Activated CD4-positive, alpha-beta T cell treated with anti-CD3 and anti-CD28 coated beads, Interleukin-2, amount 10 ng/mL, durations not matched to agents 24 days and 14 days (primary cell): ENCODE measurements at places on chromosomes 13 and 19.

GRCh38 chr19:19410553-19411550, 5.4 kb downstream of the GATAD2A start:
- DNase-seq: peak; percentile 62

DNA sequence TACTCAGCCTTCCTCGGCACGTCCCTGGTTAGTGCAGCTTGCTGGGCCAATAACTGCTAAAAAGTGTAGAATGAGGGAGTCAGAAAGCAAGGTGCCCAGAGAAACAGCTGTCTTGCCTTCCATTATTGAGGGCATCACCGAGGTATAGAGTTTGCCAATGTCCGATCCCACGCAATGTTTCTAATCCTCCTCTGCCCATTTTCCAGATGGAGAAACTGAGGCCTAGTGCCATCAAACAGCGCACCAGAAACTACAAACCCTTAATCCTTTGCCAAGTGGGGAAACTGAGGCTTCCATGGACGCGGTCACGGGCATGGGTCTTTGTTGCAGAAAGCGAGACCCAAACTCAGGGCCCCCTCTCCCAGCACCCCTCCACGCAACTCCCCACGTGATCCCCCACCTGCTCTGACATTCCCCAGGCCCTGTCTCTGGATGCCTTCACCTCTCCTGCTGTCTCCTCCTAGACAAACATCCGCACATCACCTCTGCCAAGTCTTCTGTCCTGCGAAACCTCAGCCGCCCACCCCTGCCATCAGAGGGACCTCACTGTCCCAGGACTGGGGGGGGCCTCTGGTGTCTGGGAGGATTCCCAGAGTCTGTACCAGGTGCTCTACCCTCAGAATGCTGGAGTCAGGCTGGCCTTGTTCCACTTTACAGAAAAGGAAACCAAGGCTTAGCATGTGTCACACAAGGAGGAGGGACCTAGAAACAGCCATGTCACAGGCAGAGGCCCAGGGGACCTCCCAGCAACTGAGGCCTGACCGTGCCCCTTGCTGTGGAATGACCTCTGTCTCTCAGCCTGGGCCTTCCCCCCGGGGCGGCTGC, 930 bp upstream of the PDE4C start:
- DNase-seq: no peak

DNA sequence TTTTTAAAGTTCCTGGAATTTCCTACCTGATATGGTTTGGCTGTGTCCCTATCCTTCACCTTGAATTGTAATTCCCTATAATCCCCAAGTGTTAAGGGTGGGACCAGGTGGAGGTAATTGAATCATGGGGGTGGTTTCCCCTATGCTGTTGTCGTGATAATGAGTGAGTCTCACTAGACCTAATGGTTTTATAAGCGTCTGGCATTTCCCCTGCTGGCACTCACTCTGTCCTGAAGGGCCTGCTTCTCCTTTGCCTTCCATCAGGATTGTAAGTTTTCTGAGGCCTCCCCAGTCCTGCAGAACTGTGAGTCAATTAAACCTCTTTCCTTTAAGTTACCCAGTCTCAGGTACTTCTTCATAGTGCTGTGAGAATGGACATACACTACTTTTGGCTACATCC, 298.7 kb downstream of the HS6ST3 start:
- DNase-seq: no peak

- DNase-seq: peak; percentile 76
Measured at GRCh38 chr13:26529441-26529840, 28.0 kb upstream of the WASF3 start.

DNA sequence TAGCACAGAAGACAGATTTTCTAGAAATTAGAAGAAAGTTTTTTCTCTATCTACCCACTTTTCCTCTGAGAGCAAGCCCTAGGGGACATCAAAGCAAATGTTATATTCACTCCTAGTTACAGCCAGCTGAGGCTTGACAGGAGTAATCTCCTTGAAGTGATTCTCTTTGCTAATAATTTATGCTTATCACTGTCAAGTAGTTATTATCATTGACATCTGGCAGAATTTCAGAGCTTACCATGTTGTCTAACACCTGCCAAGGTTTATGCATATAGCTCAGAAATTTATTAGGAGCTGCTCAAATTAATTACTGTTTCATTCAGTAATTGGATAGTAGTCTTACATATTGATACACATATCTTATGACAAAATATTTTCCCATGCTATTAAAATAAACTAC, 465.9 kb upstream of the ATXN8OS start:
- no peak for DNase-seq

- no peak for DNase-seq
Measured at GRCh38 chr19:27777242-27777641, 1435.7 kb downstream of the UQCRFS1 start.

- no peak for DNase-seq
Measured at GRCh38 chr13:50457415-50458393, 385.8 kb downstream of the DLEU7 start.

GRCh38 chr13:19665427-19665859, 32.0 kb downstream of the MPHOSPH8 start:
- no peak for DNase-seq

GRCh38 chr13:23433171-23434153, at the start of gene SACS:
Gene SACS, minus strand, starts transcription at chr13:23433702. Its CDS starts 22,463 bp downstream, at chr13:23411239.
- peak; percentile 46 for DNase-seq

- peak; percentile 17 for DNase-seq
Measured at GRCh38 chr13:110227864-110228643, 78.9 kb downstream of the COL4A1 start.

- no peak for DNase-seq
Measured at GRCh38 chr19:12485052-12485416, 418 bp upstream of the ZNF709 start.

DNA sequence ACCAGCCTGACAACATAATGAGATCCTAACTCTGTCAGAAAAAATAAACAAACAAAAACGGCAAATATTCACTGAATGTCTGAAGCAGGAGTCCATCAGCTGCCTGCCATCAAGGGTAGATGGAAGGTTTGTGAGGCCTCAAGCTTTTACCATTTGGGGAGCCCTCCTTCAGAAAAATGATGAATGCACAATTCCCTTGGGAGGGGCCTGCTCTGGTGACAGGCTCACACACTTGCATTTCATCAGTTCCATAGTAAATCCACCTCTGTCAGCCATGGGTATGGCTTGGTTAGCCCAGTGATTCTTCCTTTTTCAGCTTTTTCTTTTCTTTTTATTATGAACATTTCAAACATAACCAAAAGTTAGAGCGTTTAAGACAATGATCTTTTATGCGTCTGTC, 26.3 kb upstream of the KATNAL1 start:
- no peak for DNase-seq

- no peak for DNase-seq
Measured at GRCh38 chr13:98396071-98396710, 180.7 kb downstream of the STK24 start.

DNA sequence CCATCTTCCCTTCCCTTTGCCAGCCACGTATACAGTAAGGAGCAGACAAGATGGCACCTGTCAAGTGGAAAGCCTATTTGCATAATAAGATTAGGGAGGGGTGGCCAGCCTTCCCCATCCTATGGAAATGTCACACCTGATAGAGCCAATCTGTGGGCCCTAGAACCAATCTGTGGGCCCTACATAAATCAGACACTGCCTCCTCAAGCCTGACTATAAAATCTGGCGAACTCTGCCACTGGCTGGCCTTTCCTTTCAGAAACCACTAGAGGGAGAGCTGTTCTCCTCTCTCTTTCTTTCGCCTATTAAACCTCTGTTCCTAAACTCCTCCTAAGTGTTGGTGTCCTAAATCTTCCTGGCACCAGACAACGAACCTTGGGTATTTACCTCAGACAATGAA, 231.5 kb upstream of the KLHL1 start:
- no peak for DNase-seq

- DNase-seq: no peak
Measured at GRCh38 chr19:46904114-46905060, 43.6 kb downstream of the ARHGAP35 start.

DNA sequence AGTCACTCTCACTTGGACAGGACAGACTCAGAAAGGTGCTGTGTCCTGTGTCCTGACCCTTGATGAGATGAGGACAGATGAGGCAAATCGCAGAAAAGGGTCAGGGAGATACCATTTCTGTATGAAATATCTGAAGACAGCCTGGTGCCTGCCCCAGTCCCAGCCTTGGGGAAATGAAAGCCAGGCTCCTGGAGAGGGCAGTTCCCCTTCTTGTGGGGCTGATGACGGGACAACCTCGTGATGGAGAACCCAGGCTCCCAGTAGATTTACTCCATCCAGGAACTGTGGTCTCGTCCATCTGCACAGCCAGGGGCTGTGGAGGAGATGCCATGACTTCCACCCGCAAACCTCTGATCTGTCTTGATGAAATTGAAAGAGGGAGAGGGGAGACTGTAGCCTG, 13.8 kb downstream of the LILRB1 start:
- no peak for DNase-seq

DNA sequence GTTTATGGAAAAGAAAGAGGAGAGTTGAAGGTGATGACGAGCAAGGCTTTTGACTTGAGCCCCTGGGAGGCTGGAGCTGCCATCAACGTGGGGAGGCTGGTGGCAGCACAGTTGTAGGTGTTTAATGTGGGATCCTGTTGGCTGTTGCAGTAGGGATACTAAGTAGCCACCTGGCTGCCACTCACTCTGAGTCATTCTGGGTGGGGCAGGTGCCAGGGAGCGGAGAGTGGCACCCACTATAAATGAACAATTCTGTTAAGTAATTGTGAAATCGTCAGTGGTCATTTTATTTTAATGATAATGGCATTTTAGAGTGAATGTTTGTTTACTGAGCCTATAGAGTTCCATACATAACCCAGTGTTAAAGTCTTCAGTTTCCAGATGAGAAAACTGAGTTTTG, 9.8 kb downstream of the ZNF317 start:
- DNase-seq: no peak

DNA sequence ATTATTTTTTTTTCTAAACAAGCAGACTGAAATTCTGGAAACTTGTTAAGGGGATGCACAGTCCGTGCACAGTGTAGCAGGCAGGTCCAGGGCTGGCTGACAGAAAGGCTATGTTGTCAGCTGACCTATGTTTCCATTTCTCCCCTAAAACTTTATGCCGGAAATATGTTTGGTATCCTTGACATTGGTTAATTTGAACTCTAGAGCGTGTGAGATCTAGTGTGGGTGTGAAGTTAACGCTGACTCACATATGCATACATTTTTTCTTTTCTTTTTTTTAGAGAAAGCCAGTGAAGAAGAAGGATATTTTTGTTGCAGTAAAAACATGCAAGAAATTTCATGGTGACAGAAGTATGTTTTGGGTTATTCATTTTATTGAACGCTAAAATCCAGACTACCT, 76.6 kb downstream of the B3GLCT start:
- DNase-seq: no peak

DNA sequence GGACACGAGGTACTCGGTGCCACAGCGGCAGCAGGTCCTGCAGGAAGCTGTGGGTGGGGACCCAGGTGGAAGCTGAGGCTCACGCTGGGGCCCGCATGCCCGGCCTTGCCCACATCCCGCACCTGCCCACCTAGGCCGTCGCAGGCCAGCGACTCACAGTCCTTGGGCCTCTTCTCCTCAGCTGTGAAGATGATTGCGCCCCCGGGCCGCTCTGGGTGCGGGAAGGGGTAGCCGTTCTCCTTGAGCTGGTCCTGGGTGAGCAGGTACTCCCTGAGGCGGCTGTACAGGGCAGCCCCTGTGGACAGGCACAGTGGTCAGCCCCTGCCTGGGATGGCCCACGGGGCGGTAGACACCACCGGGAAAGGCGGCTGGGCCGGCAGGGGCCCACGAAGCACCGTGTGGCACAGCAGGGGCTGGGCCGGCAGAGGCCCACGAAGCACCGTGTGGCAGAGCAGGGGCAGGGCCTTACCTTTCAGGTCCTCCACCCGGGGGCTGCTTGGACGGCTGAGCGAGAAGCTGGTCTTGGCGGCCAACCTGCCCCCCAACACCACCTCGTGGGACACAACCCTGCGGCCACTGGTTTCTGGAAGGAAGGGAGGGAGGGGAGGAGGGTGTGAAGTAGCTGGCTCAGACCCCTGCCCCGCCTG, 6.6 kb upstream of the ATP8B3 start:
- DNase-seq: no peak

- no peak for DNase-seq
Measured at GRCh38 chr19:15717809-15718208, 10.0 kb upstream of the OR10H2 start.

DNA sequence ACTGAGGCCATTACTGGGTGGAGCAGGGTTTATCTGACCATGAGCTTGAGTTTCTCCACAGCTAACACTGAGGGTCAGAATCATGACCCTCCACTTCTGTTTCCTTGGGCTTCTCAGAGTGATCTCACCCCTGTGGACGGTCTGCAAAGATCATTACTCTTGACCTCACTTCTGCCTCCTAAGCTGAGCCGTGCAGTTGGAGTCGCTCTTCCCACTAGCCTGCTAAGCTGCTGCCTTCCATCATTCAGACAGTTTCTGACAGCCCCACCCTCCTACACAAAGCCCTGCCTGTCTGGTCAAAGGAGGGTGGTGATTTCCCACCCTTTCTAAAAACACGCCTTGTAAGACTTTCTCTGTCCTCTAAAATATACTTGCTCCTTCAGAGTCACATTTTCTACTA, 9.3 kb upstream of the FRY start:
- no peak for DNase-seq

- no peak for DNase-seq
Measured at GRCh38 chr13:39385621-39386231, 217.3 kb downstream of the LHFPL6 start.

- no peak for DNase-seq
Measured at GRCh38 chr13:49303533-49304252, 56.0 kb downstream of the CDADC1 start.

DNA sequence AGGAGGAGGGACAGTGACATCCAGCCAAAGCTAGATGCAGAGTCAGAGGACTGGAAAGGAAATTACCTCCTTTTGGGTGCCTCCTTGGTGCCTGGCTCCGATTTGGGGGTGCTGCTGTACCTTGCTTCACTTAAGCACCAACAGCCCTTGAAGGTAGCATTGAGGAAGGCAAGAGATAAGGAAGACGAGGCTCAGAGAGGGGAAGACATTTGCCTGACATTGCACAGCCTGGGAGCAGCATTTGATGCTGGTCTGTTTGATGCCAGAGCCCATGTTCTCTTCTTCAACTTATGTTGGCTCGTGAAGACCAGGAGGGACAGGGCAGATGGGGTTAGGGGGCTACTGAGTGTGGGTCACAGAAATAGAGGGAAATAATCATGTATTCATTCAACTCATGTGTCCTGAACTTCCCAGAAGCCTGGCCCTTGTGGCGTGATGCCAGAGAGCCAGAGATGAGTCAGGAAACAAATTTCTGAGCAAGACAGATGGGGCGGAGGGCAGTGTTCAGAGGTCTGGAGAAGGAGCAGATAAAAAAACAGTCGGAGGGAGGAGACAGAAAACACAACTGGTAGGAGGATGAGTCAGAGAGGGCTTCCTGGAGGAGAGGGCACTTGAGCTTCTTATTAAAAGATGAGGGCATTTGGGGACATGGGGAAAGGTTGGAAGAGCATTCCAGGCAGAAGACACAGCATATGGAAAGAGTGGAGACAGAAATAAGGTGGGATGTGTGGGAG, 3.0 kb upstream of the C19orf81 start:
- no peak for DNase-seq

DNA sequence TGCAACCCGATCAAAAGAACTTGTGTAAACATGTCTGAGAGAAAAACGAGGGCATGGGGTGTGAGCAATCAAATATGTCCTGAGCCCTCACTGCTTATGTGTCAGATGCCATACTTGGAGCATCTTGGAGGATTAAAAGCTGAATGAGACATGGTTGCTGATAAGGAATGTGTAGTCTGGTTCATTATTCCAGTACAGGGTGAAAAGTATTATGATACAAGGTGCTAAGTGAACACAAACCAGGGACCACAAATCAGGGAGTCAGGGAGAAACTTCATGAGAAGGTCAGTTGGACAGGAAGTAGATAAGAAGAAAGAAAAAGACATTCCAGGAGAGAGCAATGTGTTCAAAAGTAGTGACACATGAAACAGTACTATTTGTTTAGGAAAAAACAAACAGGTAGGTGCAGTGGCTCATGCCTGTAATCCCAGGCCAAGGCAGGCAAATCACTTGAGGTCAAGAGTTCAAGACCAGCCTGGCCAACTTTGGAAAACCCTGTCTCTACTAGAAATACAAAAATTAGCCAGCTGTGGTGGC, 2.0 kb upstream of the RCBTB1 start:
- DNase-seq: no peak
